ENCODE measurements at places on chromosomes 2 and 18.

GRCh38 chr2:221245045-221245444, 327.1 kb downstream of the EPHA4 start:
- no peak for DNase-seq

DNA sequence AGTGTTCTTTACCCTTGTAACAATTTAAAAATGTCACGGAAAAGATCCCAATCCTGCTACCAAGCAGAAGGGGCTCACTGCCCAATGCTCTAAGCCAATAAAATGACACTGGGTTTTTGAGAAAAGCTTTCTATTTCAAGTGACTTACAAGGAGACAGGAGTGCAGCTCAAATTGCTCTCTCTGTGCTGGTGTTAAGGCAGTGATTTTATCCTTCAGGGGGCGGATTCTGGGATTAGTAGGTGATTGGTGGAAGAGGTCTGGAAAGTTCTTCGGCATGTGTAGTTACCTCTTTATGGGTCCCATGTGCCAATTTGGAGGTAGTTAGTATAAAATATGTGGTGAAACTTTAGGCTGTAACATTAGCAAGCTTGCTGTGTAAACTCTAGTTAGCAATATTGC, 27.4 kb upstream of the MCM6 start:
- no peak for DNase-seq

DNA sequence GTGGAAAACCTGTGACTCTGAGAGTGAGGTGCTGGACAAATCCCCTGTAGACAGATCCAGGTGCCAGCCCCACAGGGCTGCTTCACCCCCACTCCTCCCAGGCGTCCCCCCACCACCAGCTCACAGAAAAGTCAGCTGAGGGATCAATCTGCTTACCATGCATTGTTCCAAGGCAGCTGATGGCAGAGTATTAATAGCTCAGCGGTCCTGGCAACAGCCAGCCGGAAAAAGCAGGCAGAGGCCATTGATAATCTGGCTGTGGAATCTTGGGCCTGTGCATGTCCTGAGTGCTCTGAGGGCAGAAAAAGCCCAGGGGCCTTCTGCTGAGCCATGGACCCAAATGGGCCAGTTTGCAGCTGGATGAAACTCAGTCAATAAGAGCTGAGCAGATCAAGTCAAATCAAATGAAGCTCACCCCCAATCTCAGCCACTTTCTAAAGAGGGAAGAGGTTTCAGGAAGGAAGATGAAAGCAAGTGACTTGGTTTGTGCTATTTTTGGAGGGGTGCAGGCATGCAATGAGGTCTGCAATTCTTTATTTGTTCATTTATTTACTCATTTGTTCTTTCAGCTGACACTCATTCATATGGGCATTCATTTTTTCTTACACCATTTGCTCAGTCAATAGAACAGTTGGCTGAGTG, 63.4 kb downstream of the GYPC start:
- DNase-seq = no peak

DNA sequence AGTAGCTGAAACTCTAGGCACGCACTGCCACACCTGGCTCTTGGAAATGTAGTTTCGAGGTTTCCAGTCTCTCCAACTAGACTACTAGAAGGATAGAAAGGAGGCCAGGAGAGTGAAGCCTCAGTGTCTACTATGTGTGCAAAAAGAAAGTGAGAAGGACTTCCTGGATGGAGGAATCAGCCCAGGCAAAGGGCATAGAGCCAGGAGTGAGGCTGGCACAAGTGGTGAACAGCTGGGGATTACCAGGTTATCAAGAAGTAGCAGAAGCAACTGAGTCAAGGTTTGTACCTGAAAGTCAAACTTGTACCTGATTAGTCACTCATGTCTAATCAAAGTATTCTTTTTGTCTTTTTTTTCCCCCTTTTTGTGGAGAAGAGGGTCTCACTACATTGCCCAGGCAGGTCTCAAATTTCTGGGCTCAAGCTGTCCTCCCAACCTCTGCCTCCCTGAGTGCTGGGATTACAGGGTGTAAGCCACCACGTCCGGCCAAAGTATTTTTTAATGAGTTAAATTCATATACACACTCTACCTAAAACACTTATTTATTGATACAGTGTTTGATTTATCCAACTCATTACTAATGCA, 8.7 kb upstream of the FZD5 start:
- no peak for DNase-seq

- peak; percentile 76 for DNase-seq
These were observed 318.7 kb downstream of the PDE11A start for GRCh38 chr2:177753682-177754491.

DNA sequence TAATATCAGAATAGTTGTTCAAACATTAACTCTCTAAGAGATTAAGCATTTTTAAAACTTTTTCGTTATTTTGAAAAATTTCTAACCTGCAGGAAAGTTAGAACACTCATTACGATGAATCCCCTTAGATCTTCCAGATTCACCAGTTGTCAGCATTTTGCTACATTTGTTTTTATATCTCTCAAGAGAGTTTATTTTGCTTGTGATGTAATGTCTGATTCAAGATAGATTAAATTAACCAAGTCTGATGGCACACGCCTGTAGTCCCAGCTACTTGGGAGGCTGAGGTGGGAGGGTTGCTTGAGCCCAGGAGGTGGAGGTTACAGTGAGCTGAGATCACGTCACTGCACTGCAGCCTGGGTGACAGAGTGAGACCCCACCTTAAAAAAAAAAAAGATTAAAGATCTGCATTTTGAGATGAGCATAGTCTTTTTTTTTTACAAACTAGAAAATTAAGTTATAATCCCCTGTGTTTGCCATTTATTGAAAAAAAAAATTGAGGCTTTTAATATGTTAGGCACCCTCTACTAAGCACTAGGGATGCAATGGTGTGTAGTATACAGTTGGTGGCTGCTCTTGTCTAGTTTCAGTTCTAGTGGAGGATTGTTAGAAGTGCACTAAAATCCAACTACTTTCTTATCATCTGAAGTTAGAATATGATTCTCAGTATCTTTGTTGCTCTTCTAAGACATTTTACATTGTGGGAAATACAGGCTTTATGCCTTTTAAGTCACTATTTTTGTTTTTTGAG, 20.9 kb downstream of the RAB10 start:
- DNase-seq = no peak

GRCh38 chr2:237602409-237602808, 11.9 kb upstream of the RAB17 start:
- no peak for DNase-seq

DNA sequence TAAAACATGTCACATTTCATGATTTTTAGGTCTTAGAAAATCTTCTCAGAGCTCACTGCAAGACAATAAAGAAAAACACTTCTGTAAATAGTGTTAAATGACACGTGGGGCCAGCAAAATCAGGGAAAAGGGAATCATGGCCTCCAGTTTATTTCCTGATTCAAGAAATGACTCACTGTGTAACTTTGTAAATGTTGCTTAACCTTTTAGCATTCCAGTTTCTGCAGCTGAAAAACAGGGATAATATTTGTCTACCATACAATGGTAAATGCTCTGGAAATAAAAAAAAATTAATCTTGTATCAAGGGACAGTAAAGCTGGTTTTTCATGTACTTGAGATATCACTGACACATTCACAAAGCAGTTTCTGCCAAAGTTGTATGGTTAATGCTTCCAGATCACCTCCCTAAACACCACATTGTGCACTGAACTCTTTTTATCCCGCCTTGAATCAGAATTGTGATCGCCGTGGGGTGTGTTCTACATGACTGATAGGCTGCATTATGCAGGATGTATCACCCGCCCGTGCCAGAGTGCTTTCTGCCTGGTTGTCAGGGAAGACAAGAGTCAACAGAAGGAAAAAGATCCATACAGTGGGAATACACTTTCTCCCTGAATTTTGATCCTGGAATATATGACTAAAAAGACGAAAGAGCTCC, 238.8 kb downstream of the IKZF2 start:
- DNase-seq = peak; percentile 83

DNA sequence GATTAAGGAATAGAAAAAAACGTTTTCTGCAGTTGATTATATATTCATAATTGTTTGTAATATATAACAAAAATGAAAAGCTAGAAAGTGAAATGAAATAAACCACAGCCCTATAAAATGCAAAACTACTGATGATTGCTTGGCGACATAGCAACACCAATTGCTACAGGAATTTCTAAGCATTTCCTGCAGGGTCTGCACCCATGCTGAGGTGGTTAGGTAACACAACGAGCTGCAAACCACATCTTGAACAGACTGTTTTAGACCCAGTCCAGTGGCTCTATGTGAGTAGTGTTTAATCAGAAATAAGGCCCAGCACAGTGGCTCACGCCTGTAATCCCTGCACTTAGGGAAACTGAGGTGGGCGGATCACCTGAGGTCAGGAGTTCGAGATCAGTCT, 17.2 kb upstream of the UGT1A9 start:
- no peak for DNase-seq

- DNase-seq = no peak
These were observed 23.3 kb upstream of the RMC1 start for GRCh38 chr18:23479829-23480505.

- no peak for DNase-seq
These were observed 575.3 kb upstream of the RAB6C start for GRCh38 chr2:129404000-129404685.

DNA sequence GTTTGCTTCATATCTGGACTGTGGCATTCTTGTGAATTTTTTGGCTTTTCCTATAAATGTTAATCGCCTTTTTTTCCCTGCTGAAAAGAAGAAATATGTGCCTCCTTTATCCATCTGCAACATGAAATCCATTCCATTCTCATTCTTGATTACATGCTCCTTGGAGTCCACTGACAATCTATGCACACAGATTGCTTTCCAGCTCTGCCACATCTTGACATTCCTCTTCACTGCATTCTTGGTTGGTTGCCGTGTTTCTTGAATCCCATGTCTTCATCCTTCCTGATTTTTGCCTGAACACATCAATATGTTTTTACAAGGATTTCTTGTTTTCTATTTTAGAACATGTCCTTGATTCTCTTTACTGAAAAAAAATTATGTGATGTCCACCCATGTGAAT, 26.7 kb upstream of the BIRC6 start:
- no peak for DNase-seq

DNA sequence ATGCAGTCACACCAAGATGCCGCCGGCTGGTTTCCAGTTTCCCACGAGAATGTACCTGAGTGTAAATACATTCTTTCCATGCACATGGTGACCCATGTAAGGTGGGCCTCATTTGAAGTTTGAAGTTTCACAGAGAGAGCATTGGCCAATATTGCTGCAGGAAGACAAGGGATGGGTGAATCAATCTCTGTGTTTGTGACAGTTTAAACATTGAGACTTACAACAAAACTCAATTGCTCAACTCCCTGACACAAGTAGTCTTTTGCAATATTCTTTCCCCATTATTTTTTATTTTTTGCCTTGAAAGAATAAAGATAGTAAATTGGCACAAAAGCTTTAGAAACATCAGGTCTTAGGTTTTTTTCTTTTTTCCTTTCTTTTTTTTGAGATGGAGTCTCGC, 5.1 kb downstream of the SERPINB2 start:
- no peak for DNase-seq

GRCh38 chr18:3012136-3013023, 564 bp downstream of the LPIN2 start:
- peak; percentile 51 for DNase-seq

DNA sequence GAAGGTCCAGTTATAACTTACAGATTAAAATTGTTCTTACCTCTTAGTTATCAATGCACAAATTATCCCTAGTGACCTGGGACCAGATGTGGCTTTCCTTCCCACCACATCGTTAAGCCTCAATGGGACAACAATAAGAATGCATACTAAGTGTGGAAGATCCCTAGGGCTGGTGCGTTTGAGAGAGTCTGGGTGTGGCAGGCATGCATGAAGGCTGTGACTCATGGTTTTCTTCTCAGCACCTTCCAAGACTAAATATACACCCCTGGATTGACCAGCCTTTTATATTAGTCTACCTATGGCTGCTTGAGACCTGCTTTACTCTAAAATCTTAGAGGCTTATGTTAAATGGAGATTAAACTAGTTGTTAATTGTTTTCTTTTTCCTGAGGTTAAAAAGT, 261.7 kb upstream of the SLC14A2 start:
- no peak for DNase-seq

DNA sequence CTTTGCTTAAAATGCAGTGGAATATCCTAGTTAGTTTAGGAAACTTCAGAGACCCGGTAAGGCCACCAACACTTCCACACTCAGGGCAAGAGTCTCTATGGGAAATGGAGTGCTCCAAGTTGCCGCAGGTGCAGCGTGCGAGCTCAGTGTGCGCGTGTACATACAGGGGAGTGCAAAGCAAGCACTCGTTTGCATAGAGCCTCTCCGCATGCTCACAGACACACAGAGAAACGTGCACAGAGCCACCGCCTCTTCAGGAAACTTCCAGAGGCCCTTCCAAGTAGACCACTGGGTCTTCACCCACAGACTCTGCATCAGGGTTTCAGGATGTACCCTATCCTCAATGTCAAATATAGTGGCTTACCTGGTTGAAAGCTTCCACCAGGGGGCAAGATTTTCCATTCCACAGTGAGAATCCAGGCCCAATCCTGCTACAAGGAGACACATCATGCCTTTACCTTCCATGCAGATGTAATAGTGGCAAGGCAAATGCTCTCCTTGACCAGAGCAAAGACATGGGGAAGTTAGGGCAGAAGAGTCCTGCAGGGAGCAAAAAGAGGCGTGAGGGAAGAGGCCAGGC, 513.0 kb upstream of the MYT1L start:
- no peak for DNase-seq

DNA sequence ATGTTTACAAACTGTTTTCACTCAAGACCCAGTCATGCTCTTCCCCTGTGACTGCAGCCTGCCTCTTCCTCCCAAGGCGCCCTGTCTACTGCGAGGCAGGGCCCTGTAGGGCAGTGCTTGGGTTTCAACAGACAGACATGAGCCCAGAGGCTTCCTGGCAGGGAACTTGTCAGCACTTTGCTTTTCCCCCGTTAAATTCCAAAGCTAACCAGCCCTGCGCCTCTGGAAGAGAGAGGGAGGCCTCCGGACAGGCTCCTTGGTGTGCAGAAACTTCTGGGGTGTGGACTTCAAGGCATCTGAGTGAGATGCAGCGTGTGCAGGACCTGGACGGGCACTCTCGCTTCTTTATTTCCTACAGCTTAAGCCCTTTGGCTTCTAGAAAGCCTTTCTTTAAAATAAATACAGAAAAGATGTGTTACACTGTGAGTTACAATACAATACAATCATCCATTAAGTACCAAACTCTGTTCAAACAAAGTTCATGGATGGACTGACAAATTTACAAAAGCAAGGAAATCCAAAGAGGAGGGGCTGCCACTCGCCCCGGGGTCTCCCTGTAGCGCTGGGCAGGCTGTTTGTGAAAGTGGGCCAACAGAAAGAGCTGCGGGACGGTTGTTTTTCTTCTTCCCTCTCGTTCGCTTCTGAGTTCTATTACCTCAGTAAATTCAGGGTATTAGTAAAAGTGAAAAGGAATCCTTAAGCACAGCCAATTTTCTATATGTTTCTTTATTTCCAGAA, 8.8 kb upstream of the ZNF516 start:
- DNase-seq = no peak

Measured in lung microvascular endothelial cell (primary cell).